ENCODE measurements at places on chromosomes 2 and 18.
A peak's percentile ranks its signal among the peaks of the same experiment; 100 is the strongest.

- DNase-seq: no peak
These were observed 271.8 kb downstream of the SRBD1 start for GRCh38 chr2:45339253-45339652.

DNA sequence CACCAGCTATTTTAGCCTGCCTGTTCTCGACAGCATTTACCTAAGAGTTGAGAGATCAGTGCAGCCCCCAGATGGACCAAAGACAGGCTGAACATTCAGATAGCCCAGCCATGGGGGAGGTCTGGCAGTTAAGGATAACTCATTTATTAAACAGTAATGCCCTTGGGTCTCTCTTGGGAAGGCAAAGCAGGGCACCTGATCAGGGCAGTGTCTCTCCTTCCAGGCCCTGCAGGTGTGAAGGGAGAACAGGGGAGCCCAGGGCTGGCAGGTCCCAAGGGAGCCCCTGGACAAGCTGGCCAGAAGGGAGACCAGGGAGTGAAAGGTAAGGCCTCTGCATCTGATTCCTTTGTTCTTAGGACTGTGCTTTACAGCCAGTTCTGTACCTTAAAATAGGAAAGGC lies 49.6 kb downstream of the MARCO start:
- DNase-seq: no peak

DNA sequence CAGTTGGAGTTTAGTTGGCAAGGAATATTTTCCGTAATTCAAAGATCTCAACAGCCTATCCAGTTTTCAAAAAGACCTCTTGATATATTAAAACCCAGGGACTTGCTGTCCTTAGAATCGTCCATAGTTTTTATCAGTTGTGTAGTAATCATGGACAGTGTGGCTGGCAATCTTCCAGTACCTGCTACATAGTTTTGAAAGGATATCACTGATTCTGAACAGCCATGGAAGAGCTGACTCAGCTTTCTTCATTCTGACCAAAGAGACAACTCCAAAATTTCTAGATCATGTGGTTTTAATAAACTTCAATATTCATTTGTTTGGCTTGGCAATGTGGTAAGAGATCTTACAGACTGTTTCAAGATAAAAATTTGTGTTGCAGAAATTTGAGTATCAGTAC lies 616.7 kb downstream of the TDRD15 start:
- DNase-seq: no peak

DNA sequence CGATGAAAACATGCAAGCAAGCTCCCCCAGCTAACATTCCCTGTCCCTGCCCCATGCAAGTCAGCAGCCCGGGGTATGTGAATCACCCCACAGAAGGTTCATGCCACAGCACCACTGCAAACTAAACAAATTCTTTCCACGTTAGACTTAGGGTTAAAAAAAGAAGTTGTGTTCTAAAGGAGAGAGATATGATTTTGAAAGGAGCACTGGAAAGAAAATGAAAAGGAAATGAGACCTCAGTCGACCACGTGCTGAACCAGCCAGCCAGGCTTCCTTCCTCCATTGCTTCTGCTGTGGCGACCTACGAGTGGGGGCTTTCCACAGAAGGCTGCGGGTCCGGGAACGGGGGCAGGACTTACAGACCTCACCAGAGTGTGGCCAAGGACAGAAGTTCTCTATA lies 52.0 kb downstream of the ARL4C start:
- peak; percentile 47 for DNase-seq

GRCh38 chr2:71045865-71046548 lies 22.4 kb upstream of the NAGK start:
- no peak for DNase-seq

- DNase-seq: no peak
These were observed 156.7 kb upstream of the TFPI start for GRCh38 chr2:187710791-187711521.

DNA sequence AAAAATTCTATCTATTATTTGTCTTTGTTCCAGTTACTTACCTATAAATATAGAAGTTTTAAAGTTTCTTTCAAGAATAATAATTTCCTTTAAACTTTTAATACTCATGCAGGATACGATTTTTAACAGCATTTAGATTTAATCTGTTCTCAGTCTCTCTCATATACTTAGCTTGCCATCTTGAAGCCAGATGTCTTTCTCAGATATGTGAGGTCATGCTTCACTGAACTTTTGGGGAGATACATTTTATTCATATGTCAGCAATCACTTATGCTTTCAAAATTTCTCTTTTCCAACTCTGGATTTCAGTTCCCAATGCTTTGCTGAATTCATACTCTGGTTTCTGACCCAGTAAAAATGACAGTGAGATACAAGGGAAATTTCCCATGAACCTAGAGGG lies 66.5 kb upstream of the CCDC178 start:
- DNase-seq: no peak

DNA sequence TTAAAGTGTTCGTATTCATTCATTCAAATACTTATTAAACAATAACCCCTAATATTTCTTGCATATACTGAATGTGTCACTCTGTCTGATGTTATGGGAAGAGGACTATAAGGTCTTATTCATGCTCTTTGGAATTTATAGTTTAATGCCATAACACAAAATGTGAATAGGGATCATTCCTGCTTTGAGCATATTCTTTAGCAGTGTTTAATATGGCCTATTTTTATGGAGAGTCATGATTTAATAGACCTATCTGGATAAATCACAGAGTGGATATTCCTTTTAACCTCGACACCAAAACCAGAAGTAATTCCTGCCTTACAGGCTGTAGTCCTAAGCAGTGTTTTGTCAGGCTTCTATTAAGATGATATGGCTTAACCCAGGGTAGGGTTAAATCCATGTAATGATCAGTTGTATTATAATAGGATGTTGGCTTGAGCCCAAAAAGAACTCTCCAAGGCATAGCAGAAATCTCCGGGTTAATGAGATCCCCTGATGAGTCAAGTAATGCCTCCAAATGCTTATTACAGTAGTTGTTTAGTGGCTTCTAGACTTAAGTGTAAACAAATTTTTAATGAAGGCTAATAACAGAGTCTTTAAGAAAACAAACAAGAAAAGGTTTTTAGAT lies 54.3 kb downstream of the GULP1 start:
- no peak for DNase-seq

- no peak for DNase-seq
These were observed 1.1 kb upstream of the CDCA7 start for GRCh38 chr2:173353556-173353955.

DNA sequence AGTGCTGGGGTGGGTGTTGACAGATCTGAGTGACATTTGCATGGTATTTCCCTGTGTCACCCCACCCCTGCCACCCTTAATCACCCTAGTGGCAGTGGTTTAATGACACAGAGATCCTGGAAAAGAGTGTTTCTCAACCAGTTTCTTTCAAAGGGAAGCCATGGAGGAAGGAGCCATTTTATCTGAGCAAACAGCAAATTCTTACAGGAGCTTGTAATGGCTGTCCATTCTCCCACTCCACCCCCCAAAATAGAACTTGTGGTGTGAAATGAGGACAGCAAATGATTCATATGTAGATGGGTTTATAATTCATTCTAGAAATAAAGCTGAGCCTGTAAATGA lies 51.5 kb downstream of the CDC42EP3 start:
- DNase-seq: no peak

GRCh38 chr2:47631792-47632398 lies 151.1 kb upstream of the MSH6 start:
- no peak for DNase-seq

DNA sequence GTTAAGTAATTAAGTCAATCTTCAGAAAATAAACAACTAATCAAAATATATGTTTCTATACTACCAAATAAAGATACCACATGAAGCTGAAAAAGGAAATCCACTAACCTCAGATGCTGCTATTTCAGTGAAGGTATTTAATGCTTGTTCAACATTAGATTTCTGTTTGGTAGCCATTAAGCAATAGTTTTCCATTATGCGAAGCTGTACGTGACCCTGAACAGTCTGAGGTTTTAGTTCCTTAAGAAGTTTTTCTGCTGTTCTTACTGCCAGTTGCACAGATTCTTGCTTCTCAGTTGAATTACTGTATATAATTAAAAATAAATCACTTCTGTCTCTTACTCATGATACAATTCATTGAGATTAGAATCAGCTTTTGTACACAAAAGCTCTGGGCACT lies 65.4 kb downstream of the TTC21B start:
- DNase-seq: no peak
